ENCODE measurements at places on chromosomes 6 and 20.

GRCh38 chr6:1689141-1689540 lies 79.4 kb downstream of the FOXC1 start:
- no peak for DNase-seq

DNA sequence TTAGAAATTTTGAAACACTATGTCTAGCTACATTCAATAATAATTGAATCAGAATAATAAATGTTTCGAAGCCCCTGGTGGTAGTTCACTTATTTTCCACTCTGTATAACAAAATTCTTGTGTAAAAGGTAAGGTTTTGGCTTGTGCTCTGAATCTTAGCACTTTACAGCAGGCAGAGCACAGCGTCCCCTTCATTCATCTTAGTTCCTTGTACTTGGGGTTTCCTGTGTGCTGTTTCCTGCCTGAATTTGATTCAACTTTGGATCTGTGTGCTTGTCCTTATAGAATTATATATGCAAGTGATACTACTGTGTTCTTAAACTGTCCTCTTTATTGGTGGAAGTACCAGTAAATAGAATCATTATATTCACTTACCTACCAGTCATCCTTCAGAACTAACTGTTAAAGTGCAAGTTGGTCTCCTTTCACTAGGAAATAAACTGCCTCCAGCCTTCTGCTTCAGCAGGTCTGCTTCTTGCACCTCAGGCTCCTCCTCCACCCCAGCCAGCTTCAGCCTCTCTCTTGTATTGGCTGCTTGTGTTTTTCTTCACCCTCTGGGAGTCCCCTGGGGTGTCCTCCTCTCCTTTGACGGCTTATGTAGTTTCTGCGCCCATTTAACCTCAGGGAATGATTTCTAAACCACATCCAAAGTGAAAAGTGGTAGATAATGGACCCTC lies 28.8 kb upstream of the TULP4 start:
- DNase-seq = no peak

DNA sequence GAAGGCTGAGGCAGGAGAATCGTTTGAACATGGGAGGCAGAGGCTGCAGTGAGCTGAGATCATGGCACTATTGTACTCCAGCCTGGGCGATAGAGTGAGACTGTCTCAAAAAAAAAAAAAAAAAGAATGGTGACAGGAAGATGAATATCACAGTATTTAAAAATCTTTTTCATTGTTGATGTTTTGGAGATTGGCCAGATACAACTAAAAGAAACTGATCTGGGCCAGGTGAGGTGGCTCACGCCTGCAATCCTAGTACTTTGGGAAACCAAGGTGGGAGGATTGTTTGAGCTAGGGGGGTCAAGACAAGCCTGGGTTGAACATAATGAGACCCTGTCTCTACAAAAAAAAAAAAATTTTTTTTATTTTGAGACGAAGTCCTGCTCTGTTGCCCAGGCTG lies 52.1 kb downstream of the TRAF3IP2 start:
- no peak for DNase-seq

DNA sequence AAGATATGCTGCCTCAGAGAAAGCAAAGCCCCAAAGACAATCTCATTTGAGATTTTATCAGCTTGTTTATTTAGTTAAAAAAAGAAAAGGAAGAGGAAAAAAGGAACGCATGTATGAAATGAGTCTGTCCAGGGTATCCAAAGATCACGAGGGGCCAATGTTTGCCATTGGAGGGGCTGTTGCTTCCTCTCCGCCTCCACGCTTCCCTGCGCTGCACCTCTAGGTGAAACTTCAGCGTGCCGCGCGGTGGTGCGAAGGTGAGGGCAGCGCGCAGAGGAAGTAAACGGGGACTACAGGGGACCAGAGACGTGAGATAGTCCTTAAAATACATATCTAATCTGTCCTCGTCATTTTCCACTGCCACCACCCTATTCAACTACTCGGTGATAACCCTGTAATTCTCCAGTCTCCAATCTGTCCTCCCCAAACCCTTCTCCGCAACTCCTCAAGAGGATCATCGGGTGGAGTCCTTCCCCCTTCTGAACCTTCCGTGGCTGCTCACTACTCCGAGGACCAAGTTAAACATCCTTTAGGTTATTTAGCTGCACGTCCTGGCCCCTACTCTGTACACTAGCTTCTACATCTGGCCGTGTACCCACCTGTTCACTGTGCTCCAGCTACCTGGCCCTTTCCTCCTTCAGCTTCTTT lies 1.1 kb upstream of the DCBLD1 start:
- DNase-seq = no peak

DNA sequence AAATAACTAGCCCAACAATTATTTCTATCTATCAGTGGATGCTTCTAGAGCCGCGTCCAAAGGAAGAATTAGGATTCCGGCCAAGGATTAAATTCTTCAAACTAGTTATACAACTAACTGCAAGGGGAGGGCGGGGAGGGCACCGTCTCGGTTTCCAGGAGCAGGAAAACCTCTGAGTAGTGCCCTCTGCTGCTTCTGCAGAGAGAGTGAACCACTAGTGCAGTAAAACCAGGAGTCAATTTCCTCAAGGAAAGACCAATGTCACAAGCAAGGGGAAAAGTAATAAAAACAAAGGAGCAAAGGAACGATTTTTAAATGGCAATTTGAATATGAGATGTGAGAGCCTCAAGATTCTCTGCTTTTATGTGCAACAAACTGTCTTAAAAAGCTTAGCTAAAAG lies 16.5 kb upstream of the UBE2J1 start:
- DNase-seq = no peak

- no peak for DNase-seq
These were observed 67.9 kb downstream of the ZHX3 start for GRCh38 chr20:41249411-41250281.

- DNase-seq = no peak
These were observed 60.7 kb upstream of the NXT1 start for GRCh38 chr20:23289724-23290395.

- DNase-seq = no peak
These were observed 81.4 kb downstream of the CD164 start for GRCh38 chr6:109300874-109301273.

DNA sequence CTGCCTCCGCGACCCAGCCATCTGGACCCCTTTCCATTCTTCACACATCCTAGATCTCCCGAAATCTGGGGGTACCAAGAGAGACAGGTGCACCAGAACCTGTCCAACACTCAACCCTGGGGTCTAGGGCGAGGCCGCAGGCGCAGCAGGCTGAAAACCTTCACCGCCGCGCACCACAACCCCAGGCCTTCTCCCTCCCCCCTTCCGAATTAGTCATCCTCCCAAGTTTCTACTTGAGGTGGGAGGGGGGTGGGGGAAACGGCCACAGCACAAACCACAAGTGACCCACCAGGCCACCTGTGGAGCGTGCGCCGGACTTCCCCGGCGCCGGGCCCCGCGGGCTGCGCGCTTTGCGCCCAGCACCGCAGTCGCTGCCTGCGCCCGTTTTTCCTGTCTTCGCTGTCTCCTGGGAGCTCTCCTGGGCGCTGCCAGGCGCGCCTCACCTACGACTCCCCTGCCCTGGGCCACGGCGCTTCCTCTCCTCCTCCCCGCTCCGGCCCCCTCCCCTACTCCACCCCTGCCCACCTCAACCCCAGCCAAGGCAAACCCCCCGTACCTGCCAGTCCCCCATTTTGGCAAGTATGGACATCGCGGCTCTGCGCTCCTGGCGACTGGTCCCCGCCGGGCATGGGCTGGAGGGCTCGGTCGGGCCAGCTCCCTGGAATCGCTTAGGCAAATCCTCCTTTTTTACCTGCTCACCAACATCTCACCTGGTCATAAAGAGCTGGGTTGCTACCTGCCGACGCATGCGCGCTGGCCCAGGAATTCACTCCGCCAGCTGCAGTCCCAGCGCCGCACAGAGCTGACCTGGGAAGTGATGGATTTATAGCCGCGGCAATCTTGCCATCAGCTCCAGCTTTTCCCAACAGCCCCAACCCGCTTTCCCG lies 4.2 kb upstream of the TFAP2A start:
- DNase-seq = no peak

- no peak for DNase-seq
These were observed 490.8 kb downstream of the HTR1B start for GRCh38 chr6:76972474-76972873.

DNA sequence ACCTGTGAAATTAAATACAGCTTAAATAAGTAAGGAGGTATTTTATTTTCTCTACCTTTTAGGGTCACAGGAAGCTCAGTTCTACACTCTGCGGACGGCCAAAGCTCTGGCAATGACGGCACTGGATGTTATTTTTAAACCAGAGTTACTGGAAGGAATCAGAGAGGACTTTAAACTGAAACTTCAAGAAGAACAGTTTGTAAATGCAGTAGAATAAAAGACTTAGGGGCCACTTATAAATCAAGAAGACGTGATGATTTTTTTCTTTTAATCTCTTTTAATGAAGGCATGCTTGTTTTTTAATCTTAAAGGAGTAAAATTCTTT lies 16.2 kb downstream of the PM20D2 start:
- no peak for DNase-seq

GRCh38 chr6:108941281-108941680 lies 93.1 kb downstream of the ARMC2 start:
- no peak for DNase-seq

- no peak for DNase-seq
These were observed 22.7 kb upstream of the CTAGE9 start for GRCh38 chr6:131733376-131734016.

GRCh38 chr6:163637524-163637923 lies 223.0 kb downstream of the QKI start:
- DNase-seq = no peak

- DNase-seq = no peak
These were observed 47.2 kb downstream of the BACH2 start for GRCh38 chr6:90249458-90249857.

GRCh38 chr20:25600632-25601031 lies 15.3 kb upstream of the NINL start:
- no peak for DNase-seq

DNA sequence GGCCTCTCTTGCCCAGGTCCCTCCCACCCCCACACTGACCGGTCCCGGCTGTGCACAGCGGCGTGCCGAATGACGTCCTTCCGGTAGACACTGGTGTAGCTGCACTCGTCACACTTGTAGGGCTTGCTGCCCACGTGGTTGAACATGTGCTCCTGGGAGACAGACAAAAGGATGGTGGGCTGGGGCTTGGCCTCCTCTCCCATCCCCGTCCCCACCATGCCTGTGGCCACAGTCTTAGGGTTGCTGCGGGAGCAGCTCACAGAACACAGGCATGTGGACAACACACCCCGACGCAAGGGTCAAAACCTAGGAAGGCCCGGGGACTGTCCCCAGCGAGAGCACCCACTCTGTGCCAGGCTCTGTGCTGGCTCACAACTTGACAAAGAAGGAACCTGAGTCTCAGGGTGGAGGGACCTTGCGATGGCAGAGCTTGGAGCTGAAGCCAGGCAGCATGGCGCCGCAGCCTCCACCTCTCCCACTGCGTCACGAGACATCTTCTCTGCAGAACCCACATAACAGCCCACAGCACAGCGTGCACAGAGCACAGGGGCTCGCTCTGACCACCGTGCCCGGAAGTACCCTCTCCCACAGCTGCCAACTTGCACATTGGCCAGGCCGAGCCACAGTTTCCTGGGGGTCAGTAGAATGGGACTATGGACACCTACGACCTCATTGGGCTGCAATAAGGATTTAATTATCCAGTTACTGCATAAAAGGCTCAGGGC lies 9.8 kb downstream of the ZNF335 start:
- DNase-seq = no peak

DNA sequence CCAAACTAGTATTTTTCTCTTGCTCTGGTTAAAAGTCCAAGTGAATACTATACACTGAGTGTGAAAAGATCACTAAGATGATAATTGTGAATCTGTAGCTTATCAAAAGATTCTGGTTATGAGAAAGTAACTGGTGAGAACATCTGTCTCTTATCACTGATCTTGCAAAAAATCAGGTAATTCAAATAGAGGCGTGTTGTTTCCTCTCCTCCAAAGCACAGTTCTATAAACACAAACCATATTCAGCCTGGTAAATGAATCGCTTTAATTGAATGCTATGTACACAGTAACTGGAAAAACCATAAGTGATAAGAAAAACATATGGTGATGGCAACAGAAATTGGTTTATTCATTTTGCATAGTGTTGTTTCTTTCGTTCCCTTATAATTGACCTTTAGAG lies 161.0 kb downstream of the RALGAPA2 start:
- no peak for DNase-seq

Data from activated T-helper 9 cell treated with anti-CD3 and anti-CD28 coated beads, Interleukin-2, amount 50 U/mL, for 16 hours (primary cell).